ENCODE measurements at places on chromosomes 3 and 15.

- no peak for DNase-seq
These were observed 22.1 kb downstream of the CLPX start for GRCh38 chr15:65163041-65163440.

DNA sequence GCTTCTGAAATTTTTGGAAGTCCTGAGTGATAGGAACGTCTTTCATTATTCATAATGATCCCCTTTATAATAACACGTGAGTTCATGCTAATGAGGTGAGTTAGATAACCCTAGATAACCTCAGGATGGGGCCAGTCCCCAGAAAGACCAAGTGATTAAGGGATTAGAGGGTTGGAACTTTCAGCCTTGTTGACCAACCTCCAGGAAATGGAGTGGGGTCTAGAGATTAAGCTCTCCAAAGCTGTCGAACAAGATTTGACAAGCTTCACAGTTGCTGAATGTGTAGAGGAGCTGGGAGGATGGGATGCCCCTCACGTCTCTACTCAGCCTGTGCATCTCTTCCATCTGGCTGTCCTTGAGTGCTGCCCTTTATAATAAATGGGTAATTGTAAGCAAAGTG, 107.1 kb downstream of the ZMAT3 start:
- no peak for DNase-seq

- DNase-seq: peak; percentile 98
These were observed 70.0 kb upstream of the HEG1 start for GRCh38 chr3:125125821-125126245.

DNA sequence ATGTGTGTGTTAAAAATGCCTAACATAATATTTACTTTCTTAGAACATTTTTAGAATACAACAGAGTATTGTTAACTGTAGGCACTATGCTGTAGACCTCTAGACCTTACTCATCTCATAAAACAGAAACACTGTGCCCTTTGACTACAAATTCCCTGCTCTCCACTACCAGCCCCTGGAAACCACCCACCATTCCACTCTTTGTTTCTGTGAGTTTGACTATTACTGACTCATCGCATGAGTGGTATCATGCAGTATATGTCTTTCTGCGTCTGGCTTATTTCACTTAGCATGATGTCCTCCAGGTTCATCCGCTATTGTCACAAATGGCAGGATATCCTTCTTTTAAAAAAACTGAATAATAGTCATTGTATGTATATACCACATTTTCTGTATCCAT, 216.7 kb upstream of the CFAP20DC start:
- DNase-seq: no peak

DNA sequence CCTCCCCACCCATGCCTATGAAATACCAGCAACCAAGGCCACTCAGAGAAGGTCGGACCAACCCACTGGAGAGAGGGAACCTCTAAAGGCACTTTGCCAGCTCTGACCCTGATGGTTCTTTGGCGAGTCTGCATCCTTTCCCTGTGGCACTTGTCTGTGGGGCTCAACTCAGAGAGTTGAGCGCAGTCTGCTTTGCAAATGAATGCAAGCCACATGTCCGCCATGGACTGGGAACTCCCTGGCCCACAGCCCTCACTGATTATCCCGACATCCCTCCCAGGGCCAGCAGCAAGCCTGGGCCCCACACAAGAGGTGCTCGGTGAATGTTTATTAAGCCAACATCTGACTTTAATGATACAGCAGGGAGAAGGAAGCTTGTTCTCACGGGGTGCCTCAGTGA, 55.5 kb upstream of the HES1 start:
- DNase-seq: no peak

- no peak for DNase-seq
These were observed 72.8 kb downstream of the UBE3A start for GRCh38 chr15:25366058-25366457.

GRCh38 chr15:78093242-78094020, 1.1 kb downstream of the SH2D7 start:
- DNase-seq: peak; percentile 65

GRCh38 chr3:47491186-47491585, 15.4 kb upstream of the SCAP start:
- DNase-seq: no peak

GRCh38 chr15:35980719-35981118, 434.8 kb upstream of the DPH6 start:
- peak; percentile 15 for DNase-seq

DNA sequence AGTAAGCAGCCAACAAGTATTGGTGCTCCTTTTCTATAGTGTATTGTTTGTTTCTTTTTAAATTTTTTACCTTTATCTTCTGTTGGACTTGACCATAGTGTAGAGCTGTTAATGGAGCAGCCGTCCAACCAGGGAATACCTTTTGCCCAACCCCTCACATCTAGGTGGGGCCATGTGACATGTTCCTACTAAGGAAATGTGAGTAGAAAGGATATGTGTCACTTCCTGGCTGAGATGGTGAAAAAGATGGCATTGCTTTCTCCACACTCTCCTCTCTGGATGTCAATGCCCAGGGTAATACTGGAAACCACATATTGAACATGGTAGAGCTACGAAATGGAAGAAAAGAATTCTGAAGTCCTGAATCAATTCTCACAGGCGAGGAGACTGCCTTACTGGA, 218.8 kb downstream of the TBL1XR1 start:
- DNase-seq: no peak

DNA sequence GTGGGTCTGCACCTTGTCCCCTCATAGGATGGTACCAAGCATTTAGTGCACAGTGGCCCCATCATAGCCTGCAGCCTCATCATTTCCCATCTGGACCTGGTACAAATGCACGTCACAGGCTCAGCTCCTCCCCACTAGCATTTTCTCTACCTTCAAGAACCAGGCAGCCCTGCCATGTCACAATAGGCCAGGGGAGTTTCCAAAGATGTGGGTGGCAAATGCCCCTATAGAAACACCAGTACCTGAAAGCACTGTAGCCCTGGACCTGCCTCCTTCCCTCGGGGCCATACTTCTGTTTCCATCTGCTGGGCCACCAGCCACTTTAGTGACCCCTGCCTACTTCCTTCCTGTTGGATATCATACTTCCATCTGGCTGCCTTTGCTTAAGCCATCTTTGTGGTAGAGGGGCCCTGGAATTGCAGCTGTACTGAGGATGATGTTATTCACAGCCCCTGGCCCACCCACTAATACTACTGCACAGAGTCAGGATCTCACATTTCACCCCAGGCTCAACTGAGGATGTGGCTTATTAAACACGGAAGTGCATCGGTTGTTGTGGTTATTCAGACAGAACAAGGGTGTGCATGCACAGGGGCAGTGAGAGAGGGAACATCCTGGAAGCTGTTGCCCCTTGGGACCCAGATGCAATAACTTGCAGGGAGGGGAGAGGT, 3.8 kb downstream of the TCTA start:
- DNase-seq: no peak

DNA sequence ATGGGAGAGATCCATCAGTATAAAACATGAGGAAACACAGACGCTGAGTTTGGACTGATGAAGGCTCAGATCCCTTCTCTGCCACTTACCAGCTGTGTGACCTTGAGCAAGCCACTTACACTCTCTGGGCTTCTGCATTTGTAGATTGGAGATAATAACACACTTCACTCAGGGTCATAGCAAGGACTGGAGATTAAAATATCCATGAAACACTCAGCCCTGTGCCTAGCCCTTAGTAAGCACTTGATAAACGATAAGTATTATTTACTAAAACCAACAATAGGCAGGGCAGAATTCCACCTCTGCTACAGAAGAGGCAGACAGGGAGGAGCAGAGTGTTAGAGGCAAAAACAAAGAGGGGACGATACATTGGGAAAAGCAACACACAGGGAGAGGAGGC, 420.5 kb upstream of the WNT5A start:
- no peak for DNase-seq

- DNase-seq: no peak
These were observed 1.9 kb downstream of the RUBCN start for GRCh38 chr3:197734667-197735318.

DNA sequence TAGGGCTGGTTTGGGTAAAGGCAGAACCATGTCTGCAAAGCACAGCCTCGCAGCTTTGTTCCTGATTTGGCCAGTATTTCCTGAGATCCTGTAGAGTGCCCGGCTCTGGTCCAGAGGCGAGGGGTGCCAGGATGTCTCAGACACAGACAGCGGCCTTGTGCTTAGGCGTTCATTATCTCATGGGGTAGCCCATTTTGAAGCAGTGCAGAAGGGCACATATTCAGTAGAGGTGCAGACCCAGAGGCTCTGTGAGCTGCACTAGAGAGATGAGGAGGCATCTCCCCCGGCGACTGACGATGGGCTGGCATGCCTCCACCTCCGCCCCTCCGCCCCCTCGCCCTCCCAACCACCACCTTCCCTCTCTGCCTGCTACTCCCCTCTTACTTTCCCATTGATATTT, 170.3 kb downstream of the CHDH start:
- DNase-seq: no peak

GRCh38 chr15:73364070-73364469, 4.7 kb downstream of the HCN4 start:
- DNase-seq: no peak

- no peak for DNase-seq
These were observed 5.2 kb upstream of the TCF12 start for GRCh38 chr15:56913241-56913640.

DNA sequence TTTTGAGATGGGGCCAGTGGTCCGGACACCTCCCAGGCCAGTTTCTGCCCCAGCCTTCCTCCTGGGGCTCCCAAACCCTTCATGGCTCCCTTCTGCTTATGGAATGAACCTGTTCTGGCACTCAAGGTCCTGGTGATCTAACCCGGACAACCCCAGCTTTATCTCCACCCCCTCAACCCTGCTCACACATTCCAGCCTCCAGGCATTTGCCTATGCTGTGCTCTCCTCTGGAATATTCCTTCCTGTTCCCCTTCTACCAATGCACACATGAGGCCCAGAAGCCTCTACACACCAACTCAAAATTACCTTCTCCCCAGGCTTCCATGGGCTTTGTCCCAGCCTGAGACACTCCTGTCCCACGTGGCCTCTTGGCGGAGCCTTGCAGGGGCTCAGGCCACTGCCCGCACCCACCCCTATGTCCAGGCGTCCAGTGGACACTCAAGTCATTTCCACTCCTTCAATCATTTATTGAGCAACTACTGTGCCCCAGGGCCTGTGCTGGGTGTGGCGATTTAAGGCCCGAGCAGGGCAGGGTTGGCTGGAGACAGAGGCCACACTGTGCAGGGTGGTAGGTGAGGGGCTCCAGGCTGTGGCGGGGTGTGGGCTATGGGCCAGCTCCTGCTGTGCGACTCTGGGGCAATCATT, 18.8 kb downstream of the PLXND1 start:
- no peak for DNase-seq

DNA sequence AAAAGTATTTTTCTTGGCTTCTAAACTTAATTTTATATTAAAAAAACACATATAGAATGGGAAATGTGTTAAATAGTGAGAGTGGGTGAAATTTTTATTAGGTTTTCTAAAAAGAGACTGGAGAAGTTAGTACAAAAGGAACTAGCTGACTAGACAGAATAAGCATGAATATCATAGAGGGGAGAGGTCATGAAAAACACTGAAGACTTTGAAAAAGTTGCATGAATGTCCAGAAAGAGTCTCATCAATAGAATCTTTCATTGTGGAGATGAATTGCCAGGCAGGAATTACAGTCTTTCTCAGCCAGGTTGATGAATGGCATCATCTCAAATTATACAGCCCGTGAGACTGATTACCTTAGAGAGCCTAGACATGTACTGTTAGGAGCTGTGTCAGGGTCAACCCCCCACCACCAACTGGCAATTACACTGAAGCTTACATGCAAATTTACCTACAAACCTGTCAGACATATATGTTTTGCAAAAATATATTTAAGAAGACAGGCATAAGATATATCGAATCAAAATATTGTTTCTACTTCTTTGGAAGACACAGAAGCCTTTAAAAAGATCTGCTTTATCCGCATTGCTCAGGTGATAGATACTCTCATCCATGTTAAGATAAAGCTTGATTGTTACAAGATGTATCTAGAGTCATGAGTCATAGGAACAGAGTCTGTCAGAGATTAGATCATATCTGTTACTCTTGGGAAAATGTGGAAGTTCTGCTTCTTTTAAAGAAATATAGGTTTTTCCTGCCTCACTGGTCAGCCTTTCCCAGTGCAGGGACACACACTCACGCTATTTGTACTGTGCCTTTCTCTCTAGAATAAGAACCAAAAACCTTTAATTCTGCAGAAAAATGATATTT, 34.8 kb upstream of the PFN2 start:
- DNase-seq: no peak

- no peak for DNase-seq
These were observed 73.0 kb downstream of the SUMF1 start for GRCh38 chr3:4394048-4394447.
